Gastroesophageal sphincter (tissue), 4 donors: ENCODE measurements at places on chromosomes 5 and 9. TPM values are rescaled to one million over a fixed set of nuclear protein-coding genes. Genes with fewer than 3 reads are reported as not detected.

LCN15 gene
- not detected for total RNA-seq

FGF18 gene
- total RNA-seq = not detected

GPRIN1 gene
- 0.54 TPM for total RNA-seq

NDST1 gene
- total RNA-seq = 84.1 TPM

GRCh38 chr5:10246761-10247160 lies 2.9 kb downstream of the ATPSCKMT start:
- ATAC-seq = no peak

DNA sequence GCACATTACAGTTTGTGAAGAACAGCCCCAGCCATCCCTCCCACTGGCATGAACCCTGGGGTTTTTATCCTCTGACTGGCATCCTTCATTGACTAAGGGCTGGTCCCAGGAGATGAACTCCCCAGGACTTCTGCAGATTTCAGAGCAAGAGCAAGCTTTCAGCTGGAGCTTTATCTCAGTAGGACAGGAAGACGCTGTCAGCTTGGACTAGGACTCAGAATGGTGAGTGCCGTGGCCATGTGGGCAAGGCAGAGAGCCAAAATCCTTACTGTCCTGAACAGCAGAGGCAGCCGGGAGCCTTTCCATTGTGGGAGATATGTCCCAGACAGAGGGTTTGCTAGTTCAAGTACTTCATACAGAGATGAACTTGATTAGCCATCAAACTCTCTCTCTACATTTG lies 3.2 kb upstream of the ACOT12 start:
- no peak for ATAC-seq

- no peak for ATAC-seq
Observed at GRCh38 chr9:79107911-79108676, 463.7 kb upstream of the TLE4 start.

GRCh38 chr5:77461287-77461686 lies 30.8 kb downstream of the WDR41 start:
- no peak for ATAC-seq

GRCh38 chr9:95181226-95181818 lies 136.2 kb downstream of the FANCC start:
- no peak for ATAC-seq
